ENCODE measurements at places on chromosomes 7 and 10. TPM values are rescaled to one million over a fixed set of nuclear protein-coding genes. Genes with fewer than 3 reads are reported as not detected.

PAPOLB gene
- not detected for total RNA-seq

GRCh38 chr7:111401516-111401915, 160.8 kb downstream of the IMMP2L start:
- no peak for DNase-seq

DNA sequence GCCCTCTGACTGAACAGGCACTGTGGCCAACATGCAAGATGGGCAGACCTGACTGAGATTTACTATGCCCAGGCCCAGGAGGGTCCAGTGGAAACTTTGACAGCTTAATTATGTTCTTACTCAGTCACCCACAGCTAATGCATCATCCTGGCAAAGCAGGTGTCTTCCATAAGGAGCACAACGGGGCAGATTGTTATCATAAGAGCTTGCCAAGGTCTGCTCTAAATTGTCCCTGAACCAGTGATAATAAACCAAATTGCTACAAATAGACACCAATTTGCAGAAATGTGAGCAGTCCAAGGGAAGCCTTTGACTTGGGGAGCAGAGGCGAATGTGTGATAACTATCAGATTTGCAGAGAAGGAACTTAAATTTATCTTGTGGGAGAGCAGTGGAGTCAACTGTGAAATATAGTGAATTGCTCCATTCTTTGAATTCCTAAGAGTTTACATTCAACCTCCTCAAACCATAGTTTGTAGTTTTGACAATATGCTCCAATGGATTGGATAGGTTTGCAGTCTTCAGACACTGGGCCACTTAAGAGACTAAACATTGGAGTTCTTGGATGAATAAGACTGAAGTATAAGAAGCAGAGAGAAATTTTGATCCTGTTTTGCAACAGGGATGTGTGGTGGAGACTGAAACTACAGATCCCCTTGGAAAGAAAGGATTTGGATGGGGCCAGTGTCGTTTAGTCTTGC, 494.7 kb downstream of the CCSER2 start:
- no peak for DNase-seq

- DNase-seq = no peak
Measured at GRCh38 chr7:105920766-105921165, 42.3 kb upstream of the CDHR3 start.

DNA sequence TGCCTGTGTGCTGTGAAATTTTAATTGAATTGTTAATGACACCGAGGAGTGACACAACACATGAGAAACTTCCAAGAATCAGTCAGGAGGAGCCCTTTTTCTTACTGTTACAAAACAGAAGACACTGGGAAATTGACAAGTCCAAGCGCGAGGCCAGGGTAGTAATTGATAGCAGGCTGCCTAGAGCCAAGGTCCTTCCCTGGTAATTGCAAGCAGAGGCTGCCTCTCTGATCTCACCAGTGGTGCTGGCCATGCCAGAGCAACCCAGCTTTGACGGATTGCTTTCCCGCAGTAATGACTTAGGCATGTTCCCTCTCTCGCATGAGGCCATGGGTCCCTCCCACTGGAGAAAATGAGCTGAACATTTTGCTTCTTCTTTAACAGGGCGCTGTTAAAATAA, 111.5 kb downstream of the LRMDA start:
- no peak for DNase-seq

GRCh38 chr7:21942955-21943354, 2.7 kb downstream of the CDCA7L start:
- no peak for DNase-seq
